Nucleus accumbens (tissue), 56 donors: ENCODE measurements at places on chromosomes 3 and 15.

DNA sequence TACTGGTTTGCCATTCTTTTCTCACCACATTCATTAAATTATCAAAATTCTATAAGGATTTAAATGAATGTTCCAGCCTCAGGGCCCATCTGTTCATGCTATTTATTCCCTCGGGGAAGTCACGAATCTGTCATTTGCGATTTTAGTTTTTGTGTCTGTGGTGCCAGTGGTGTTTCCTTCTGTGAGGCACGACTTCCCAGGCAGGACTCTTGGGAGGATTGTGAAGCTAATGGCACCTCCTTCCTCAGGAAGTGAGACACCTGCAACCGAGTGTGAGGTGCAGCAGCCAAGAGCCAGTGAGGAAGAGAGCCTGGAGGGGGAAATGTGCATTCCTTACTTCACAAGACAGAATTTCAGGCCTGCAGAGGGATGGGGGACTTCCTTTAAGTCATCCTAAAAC lies 24.1 kb downstream of the SV2B start:
- DNase-seq, result no peak

DNA sequence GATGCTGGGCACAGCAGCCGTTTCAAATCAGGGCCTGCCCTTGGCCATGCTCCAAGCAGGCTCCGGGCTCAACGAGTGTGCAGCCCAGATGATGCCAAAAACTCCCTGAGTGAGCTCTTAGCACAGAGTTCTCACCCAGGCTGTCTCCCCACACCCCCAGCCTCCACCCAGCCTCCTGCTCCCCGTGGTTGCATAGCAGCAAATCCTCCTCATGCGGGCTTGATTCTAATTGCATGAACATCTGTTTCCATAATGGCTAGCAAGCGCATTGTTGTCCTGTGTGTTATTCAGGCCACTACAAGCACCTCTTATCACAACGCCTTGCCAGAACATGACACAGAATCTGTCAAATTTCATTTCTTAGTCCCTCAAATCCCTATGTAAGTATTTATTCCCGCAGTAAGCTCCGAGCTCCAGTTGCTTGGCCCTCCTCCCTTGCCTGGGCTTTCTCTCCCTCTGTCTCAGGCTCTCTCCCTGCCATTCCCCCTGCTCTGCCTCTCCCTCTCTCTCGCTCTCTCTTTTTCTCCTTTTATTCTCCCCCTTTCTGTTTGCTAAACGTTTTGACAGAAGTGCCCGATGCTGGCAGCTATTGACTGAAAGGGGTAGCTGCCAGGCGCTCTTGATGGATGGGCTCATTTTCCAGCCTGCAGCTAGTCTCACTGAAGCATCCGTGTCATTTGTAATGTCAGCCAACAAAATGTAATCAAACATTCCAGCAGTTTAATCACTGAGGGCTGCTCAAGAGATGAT lies 306.5 kb downstream of the IL20RB start:
- no peak for DNase-seq

DNA sequence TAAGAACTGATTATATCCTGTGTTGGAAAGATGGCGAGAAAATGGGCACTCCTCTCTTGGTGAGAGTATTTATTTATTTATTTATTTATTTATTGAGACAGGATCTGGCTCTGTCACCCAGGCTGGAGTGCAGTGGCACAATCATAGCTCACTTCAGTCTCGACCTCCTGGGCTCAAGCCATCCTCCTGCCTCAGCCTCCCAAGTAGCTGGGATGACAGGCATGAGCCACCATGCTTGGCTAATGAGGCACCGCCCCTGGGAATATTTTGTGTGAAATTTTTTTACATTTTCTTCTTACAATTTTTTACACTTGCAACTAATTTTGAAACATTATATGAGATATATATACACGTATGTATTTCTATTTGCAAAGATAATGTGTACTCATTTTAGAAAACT lies 150.5 kb upstream of the PRR20G start:
- no peak for DNase-seq

DNA sequence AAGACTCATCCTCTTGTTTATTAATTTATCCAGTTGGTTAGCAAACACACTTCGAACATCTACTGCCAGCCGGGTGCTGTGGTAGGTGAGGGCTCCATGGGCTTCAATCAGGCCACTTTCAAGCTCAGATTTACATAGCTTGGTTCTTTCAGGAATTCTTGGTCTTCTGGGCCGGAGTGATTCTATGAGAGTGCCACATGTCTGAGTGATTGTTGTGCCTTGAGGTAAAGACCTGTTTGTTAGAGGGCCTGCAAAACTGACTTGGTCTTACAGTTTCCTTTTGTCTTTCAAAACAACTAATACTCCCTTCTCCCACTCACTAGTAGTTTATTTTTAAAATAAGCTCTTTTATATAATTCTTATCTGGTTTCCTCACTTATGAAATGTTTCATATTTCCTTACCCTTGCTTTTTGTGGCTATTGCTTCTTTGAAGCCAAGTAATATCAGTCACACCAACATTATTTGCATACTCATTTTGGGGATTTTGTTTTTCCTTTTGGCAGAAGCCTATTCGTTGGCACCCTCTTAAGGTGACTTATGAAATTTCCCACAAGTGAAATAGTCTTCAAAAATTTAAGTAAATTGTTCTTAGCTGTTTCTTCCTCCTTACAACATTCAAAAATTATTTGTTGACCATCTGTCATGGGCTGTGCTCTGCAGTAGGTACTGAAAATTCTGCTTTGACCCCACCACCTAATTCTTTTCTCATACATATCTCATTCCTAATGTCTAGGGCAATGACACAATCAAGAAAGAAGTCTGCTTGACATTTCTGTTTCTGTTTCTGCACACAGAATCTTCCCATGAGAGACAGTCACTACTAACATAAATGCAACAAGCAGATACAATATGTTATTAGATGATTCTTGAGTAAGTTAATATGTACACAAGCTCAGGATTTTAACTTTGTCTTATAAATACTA lies 120.2 kb downstream of the LRRC28 start:
- no peak for DNase-seq
